ENCODE measurements at places on chromosomes 7 and 10. TPM values are rescaled to one million over a fixed set of nuclear protein-coding genes. Genes with fewer than 3 reads are reported as not detected.

DNA sequence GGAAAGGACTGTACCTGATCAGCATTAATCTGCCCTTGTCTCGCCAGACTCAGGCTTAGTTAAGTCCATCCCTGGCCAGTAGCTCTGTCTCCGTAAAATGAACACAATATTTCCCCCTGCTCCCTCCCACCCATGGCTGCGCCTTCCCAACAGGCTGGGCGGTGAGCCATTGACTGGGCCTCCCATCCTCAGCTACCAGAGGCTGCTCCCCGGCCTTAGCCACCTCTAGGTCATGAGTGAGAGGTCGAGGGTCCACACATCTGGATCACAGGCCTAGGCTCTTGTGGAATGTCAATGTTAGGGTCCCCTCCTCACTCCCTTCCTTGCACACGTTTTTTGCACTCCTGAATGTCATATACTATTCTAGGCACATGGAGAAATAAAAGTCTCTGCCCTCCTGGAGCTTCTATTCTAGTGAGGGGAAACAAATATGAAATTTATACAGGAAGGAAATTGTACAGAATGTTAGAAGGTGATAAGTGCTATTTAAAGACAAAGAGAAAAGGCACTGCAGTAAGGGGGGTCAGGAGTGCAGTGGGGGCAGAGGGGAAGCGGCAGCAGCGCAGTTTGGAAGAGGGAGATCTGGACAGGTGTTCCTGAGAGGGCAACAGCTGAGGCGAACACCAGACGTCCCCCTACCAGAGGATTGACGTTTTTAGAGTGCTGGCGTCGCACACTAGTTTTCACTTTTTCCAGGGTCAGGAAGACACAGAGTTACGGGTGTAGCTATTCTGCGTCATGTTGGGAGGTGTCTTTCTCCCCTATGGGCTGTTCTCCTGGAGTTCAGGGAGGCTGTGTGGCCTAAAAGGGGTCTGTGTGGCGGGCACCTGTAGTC is 17.2 kb upstream of the EIF5AL1 start:
- no peaks in the 10 kb centered on the region for H3K4me1 ChIP-seq
- no peak for ATAC-seq
- H3K4me3 ChIP-seq, result no peak overlapping the region
- peaks cover 9% of the 10 kb centered on the region for H3K27me3 ChIP-seq
- no peak overlapping the region for H3K27ac ChIP-seq

DNA sequence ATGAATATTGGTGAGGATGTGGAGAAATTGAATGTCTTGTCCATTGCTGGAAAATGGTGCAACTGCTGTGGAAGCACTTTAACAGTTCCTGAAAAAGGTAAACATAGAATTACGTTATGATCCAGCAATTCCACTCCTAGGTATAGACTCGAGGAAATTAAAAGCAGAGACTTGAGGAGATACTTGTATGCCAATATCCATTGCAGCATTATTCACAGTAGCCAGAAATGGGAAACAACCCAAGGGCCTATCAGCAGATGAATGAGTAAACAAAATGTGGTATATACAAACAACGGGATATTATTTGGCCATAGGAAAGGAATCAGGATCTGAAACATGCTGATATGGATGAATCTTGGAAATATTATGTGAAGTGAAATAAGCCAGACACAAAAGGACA is 32.5 kb upstream of the MTURN start:
- H3K27ac ChIP-seq, result no peak overlapping the region
- no peak overlapping the region for H3K4me3 ChIP-seq
- no peaks in the 10 kb centered on the region for H3K27me3 ChIP-seq
- no peak for ATAC-seq

DNA sequence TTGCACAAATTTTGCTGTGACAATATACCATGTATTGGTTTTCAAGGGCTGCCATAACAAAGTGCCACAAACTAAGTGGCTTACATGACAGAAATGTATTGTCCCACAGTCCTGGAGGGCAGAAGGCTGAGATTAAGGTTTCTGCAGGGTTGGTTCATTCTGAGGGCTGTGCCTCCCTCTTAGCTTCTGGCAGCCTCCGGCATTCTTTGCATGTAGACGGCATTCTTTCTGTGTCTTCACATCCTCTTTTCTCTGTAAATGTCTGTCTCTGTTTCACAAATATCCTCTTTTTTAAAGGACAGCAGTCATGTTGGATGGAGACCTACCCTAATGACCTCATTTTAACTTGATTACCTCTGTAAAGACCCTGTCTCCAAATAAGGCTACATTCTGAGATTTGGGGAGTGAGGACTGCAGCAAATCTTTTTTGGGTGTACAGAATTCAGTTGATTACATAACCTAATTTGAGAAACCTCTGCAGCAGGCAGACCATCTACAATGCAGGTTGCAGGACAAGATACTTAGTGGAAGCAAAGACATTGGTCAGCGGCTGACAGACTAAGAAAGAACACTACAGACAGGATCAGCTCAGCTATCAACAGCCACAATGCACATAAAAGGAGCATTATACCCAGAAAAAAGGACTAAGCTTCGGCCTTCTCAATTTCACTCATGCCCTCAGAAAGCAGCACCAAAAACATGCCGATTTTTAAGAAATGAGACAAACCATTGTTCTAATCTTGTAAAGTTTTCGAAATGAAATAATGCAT is 84.6 kb upstream of the FAM3C start:
- no peak overlapping the region for H3K4me3 ChIP-seq
- H3K27me3 ChIP-seq, result no peaks in the 10 kb centered on the region
- H3K36me3 ChIP-seq, result no peaks in the 10 kb centered on the region
- ATAC-seq, result no peak

GRCh38 chr10:49605939-49606509 is 4.1 kb upstream of the SLC18A3 start:
- no peaks in the 10 kb centered on the region for H3K4me1 ChIP-seq
- ATAC-seq, result no peak
- no peaks in the 10 kb centered on the region for H3K36me3 ChIP-seq

DNA sequence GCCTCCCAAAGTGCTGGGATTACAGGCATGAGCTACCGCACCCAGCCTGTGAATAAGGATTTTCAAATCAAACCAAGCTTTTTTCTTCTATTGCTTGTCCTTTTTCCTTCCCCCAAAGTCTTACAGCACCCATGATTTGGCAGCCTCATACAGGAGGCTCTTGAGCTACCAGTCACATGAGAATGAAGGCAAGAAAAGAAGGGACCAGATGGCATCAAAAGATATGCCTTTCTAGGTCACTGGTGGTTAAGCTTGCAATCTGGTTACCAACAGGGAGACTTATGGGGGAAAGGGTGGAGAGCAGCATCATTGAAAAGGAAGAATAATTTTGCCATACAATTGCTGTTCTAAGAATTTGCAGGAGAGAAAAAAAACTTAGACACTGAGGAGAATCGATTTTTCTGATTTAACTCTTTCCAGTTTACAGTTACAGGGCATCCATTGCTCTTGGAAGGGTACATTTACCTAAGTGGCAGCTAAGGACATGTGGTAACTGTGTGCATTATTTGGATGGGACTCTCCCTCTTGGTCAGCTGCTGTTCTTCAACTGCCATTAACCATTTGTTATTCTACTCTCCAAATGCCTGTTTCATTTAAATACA is 29.5 kb downstream of the SMNDC1 start:
- H3K36me3 ChIP-seq, result no peaks in the 10 kb centered on the region
- H3K4me3 ChIP-seq, result no peak overlapping the region
- peaks cover 98% of the 10 kb centered on the region for H3K4me1 ChIP-seq
- no peak for ATAC-seq

DNA sequence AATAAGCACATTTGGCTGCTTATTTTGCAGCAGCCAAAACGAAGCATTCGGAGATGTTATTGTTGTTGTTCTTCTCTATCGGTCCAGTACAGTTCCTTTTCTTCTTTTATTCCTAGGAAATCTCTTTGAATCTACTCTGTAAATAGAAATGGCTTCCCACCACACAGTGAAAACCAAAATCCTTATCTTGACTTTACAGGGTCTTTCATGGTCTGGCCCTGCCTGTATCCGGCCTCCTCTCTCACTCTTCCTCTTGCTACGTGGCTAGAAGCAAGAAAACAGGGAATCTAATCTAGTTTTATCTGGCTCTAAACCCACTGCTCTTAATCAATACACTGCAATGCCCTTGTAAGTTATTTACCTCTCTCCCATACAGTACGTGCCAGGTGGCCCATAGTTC is 926.0 kb upstream of the C7orf33 start:
- H3K4me3 ChIP-seq, result no peak overlapping the region
- H3K27ac ChIP-seq, result no peak overlapping the region
- H3K4me1 ChIP-seq, result no peaks in the 10 kb centered on the region
- no peaks in the 10 kb centered on the region for H3K27me3 ChIP-seq
- no peaks in the 10 kb centered on the region for H3K36me3 ChIP-seq
- ATAC-seq, result no peak

GRCh38 chr7:98697083-98697482 is 80.0 kb downstream of the NPTX2 start:
- no peaks in the 10 kb centered on the region for H3K36me3 ChIP-seq
- H3K27ac ChIP-seq, result no peak overlapping the region
- H3K4me3 ChIP-seq, result no peak overlapping the region
- no peak for ATAC-seq
- H3K4me1 ChIP-seq, result no peaks in the 10 kb centered on the region

GRCh38 chr7:29289156-29290021 is 94.8 kb downstream of the CHN2 start:
- no peak overlapping the region for H3K4me3 ChIP-seq
- H3K36me3 ChIP-seq, result no peaks in the 10 kb centered on the region
- no peaks in the 10 kb centered on the region for H3K4me1 ChIP-seq
- ATAC-seq, result peak; percentile 41
- no peaks in the 10 kb centered on the region for H3K27me3 ChIP-seq

DNA sequence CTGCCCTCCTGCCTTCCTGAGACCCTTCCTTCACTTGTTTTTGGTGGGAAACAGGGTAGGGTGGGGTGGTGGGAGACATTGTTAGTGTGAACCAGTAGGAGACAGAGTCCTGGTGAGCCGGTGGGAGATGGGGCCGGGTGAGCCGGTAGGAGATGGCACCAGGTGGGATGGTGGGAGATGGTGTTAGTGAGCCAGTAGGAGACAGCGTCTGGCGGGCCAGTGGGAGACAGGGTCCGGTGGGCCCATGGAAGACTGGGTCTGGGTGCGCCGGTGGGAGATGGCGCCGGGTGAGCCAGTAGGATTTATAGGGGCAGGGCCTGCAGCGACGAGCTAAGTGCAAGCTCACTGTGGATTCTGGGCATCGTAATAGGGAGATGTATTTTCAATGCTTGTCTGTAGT is 116.8 kb downstream of the TRRAP start:
- H3K36me3 ChIP-seq, result no peaks in the 10 kb centered on the region
- peaks cover 12% of the 10 kb centered on the region for H3K4me1 ChIP-seq
- H3K4me3 ChIP-seq, result no peak overlapping the region
- ATAC-seq, result no peak
- H3K27me3 ChIP-seq, result no peaks in the 10 kb centered on the region

DNA sequence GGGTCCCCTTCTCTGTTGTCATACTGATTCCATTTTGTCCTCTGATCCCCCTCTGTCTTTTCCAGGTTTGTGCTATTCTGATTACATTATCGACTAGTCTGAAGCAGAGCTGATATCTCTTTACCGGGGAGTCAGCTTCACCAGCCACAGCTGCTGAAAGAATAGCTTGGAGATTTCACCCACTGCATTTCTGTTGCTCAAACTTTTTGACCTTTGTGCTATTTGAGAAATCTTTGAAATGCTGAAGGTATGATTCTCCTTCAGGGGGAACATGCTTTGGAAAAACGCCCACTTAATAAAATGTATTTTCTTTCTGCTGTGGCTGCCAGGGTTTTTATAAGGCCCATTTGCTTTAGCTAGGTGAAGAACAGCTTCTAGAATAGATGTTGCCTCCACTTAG is 197.8 kb upstream of the TCF7L2 start:
- no peak for ATAC-seq
- H3K4me1 ChIP-seq, result peaks cover 11% of the 10 kb centered on the region
- H3K27ac ChIP-seq, result no peak overlapping the region
- H3K4me3 ChIP-seq, result no peak overlapping the region

MYOF gene
- 106 TPM for total RNA-seq

- H3K27me3 ChIP-seq, result no peaks in the 10 kb centered on the region
- H3K4me3 ChIP-seq, result no peak overlapping the region
- H3K36me3 ChIP-seq, result no peaks in the 10 kb centered on the region
- ATAC-seq, result no peak
These were observed 386.7 kb upstream of the LRRN3 start for GRCh38 chr7:110704225-110704624.

DNA sequence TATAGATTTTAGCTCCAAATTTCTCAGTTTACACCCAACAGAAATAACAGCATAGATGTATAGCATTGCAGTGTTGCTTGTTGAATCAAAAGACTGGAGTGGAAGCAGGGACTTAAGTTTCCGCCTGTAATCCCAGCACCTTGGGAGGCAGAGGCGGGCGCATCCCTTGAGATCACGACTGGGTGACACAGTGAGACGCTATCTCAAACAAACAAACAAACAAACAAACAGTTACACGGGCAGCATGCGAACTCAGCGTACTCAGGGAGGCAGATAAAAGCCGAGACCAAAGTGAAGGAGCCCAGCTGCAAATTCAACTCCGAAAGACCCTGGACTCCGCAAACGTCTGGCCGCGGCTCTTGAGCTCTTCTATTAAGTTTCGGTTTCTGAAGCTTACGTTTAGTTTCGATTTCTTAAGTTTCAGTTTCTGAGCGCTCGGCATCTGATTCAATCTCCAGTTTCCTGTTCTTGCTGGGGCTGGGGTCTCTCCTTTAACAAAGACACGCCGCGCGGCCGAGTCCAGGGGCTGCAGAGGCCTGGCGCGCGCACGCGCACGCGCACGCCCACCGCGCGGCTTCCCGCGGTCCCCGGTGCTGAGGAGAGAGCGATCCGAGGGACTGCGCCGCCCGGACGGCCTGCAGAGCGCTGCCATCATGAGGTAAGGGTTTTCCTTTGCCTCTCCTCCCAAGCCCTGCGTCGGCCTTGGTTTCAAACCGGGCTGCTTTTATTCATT is at the start of gene IFIT5:
Gene IFIT5 (plus strand): TSS at position 423 of the 733 bp plus-strand sequence. CDS start 231 bp downstream, at position 654.
- no peaks in the 10 kb centered on the region for H3K27me3 ChIP-seq
- peak within 1 kb of the TSS; percentile 93 for H3K27ac ChIP-seq
- peak within 1 kb of the TSS; percentile 86 for H3K4me3 ChIP-seq
- peaks cover 52% of the 10 kb centered on the region for H3K4me1 ChIP-seq
- ATAC-seq, result peak; percentile 91
- peaks cover 15% of the 10 kb centered on the region for H3K36me3 ChIP-seq

- no peak for ATAC-seq
- H3K4me3 ChIP-seq, result no peak overlapping the region
- no peaks in the 10 kb centered on the region for H3K36me3 ChIP-seq
- no peaks in the 10 kb centered on the region for H3K27me3 ChIP-seq
These were observed 2.8 kb downstream of the CALML3 start for GRCh38 chr10:5527332-5528200.

- H3K4me3 ChIP-seq, result no peak overlapping the region
- H3K4me1 ChIP-seq, result no peaks in the 10 kb centered on the region
- no peak overlapping the region for H3K27ac ChIP-seq
- H3K27me3 ChIP-seq, result no peaks in the 10 kb centered on the region
- no peak for ATAC-seq
These were observed 113.5 kb downstream of the ITGB8 start for GRCh38 chr7:20444030-20444800.

DNA sequence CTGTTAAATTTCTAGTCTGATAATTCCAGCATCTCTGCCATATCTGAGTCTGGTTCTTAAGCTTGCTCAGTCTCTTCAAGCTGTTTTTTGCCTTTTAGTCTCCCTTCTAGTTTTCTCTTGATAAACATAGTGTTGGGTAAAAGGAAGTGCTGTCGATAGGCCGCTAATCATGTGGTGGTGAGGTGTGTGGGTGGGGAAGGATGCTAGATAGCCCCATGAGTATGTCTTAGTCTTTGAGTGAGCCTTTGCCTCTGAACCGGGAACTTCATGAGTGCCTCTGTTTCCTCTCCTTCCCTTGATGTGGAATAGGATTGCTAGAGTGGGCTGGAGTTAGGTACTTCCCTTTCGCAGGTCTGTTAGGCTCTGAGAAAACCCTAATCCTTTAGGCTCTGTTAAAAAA is 441.8 kb downstream of the INHBA start:
- H3K4me1 ChIP-seq, result no peaks in the 10 kb centered on the region
- no peaks in the 10 kb centered on the region for H3K36me3 ChIP-seq
- H3K27ac ChIP-seq, result no peak overlapping the region
- ATAC-seq, result no peak
- H3K4me3 ChIP-seq, result no peak overlapping the region
